ENCODE measurements at places on chromosomes 3 and 15. TPM values are rescaled to one million over a fixed set of nuclear protein-coding genes. Genes with fewer than 3 reads are reported as not detected.

Gene HRG
- total RNA-seq: 0.35 TPM

Gene MASP1
- 4.8 TPM for total RNA-seq

- DNase-seq: peak; percentile 70
Observed at GRCh38 chr3:8301977-8302735, 199.5 kb upstream of the LMCD1 start.

DNA sequence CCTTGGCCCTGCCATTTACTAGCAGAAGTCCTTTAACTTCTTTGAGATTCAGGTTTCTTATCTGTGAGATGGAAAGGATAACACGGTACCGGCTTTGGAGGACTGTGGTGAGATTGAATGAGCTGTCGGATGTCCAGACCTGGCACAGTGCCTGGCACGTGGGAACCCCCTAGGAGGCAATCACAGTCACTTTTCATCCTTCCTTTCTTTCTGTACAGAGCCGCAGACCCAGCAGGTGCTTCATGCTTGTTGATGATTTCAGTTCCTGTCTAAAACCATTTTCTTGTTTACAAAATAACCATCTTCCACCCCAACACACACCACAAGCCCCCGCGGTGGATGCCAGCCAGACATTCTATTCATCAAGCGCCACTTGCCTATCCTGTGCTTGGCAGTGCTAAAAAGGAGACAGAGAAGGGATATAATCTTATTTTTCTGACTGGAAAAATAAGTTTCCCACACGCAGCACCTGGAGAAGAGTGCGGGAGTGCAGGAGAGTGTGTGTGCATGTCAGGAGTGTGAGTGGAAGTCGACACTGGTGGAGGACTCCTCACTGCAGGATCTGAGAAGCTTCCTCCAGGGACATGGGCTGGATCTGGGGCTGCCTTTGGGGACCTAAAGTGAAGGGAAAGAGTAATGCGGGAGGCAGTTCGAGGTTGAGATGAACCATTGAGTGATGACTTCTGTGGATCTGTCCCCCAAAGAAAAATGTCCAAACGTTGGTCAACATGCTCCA, 85.7 kb downstream of the ST6GAL1 start:
- DNase-seq: no peak

DNA sequence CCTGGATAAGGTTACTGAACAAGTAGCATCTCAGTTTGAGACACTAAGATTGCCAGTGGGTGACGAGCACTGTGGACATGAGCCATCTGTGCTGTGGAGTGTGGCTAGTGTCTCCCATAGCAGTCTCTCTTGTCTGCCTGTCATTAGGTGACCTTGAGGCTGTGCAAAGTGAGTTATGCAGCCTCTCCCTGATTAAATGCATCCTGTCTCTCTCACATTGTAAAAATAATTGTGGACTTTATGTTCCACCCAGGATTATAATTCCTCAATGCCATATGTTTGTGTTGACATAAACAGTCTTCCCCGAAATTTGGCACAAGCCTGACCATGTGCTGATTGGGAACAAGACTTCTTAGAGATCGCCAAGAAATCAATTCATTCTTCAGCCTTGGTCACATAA, 168.9 kb downstream of the MYRIP start:
- no peak for DNase-seq

DNA sequence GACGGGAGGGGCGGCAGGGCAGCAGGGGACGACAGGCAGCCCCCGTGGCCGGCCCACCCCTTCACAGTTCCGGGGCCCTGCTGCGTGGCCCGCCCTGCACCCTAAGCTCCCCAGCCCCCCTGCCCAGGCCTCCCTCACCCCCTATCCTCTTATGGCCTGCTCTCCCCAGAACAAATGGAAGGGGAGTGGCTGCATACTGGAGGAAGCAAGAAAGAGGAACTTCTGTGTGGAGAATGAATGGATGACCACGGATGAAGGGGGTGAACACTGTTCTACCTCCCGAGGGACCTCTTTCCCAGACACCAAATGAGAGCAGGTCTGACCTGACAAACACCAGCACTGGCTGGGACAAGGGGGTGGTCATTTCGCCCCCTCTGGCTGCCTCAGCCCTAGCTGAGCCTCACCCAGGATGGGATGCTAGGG, 25.0 kb downstream of the SEC61A1 start:
- no peak for DNase-seq

DNA sequence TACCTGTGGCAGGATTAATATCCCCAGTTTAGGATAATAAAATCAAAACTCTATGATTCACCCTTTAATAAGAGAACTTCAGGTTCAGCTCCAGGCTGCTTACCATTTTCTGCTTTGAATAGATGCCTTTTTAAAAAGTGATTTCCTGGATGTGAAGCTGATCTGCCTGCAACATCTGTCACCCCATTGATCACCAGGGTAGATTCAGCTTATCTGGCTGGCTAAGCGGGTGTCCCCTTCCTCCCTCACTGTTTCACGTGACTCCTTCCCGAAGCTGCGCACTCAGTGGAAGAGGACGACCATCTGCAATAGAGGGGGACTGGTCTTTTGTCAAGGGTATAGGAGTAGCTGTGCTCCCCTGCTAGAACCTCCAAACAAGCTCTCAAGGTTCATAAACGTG, 128.1 kb downstream of the IL1RAP start:
- no peak for DNase-seq

GRCh38 chr3:193982258-193982659, 153.7 kb upstream of the HES1 start:
- DNase-seq: peak; percentile 93

- no peak for DNase-seq
Observed at GRCh38 chr3:115226844-115227445, 79.9 kb upstream of the ZBTB20 start.

GRCh38 chr3:195543500-195544229, 540 bp upstream of the PPP1R2 start:
- peak; percentile 59 for DNase-seq

GRCh38 chr3:31262201-31262600, 270.5 kb upstream of the STT3B start:
- DNase-seq: no peak

DNA sequence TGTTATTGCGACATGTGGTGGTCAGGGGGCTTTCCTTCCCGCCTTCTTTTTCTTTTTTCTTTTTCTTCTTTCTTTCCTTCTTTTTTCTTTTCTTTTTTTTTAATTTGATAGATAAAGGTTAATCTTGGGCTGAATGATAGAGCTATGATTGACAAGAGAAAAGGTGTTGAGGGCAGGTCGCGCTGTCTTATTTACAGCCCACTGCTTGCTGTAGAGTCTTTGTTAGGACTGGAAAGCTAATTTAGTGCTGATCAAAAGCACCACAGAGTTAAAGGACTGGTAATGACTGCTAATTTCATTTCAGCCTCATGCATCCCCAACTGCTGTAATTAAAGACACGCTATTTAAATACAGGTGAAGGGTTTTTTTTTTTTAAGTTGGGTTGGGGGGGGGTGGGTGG, 10.6 kb upstream of the SOX2 start:
- no peak for DNase-seq

GRCh38 chr15:40407330-40407990, 1.9 kb downstream of the IVD start:
- no peak for DNase-seq

DNA sequence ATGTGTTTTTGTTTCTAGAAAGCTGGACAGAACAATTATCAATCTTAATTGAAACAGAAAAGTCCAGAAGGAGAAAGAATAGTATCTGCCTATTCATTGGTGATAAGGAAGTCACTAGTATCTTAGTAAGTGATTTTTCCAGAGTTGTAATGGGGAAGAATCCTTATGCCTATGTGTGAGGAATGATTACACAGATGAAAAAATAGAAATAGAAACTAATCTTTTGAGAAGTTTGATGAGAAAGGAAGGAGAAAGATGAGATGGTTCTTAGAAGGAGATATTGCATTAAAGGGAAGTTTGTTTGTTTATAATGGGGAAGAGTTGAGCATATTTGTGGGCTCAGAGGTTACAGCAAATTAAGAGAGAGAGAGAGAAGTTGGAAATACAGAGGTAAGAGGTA, 42.7 kb upstream of the CBLB start:
- DNase-seq: no peak

DNA sequence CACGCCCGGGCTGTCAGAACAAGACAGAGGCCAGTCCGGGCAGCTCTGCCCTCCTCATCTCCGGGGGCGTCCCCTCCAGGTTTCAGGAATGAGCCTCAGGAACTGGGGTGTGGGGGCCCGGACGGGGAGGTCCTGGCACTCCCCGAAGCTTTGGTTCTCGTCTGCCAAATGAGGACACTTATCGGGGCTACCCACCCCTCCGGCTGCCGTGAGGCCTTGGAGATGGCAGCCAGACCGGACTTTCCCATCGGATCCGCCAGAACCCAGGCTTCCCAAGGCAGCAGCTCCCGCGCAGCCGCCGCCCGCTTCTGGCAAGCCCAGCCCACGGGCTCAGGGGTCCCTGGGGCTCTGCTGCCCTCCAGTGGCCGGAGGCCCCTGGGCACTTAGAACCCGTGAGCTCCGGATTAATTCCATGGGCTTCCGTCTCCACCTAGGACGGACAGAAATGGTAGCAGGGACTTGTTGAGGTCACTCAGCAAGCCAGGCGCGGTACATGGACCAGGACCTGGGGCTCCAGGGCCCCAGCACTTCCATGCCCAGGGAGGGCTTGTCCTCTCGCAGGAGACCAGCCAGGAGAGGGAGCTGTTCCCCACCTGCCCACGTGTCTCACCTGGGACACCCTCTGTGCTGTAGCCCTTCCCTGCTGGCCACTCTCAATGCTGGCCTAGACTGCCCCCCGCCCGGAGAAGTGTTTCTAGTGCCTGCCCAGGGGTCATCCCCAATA, 89.4 kb downstream of the LINGO1 start:
- peak; percentile 91 for DNase-seq
